ENCODE measurements at places on chromosomes 6 and 20.

GRCh38 chr6:158457131-158457530, 102.8 kb upstream of the TMEM181 start:
- DNase-seq, result no peak

- DNase-seq, result no peak
Measured at GRCh38 chr6:121879149-121879548, 443.7 kb downstream of the GJA1 start.

DNA sequence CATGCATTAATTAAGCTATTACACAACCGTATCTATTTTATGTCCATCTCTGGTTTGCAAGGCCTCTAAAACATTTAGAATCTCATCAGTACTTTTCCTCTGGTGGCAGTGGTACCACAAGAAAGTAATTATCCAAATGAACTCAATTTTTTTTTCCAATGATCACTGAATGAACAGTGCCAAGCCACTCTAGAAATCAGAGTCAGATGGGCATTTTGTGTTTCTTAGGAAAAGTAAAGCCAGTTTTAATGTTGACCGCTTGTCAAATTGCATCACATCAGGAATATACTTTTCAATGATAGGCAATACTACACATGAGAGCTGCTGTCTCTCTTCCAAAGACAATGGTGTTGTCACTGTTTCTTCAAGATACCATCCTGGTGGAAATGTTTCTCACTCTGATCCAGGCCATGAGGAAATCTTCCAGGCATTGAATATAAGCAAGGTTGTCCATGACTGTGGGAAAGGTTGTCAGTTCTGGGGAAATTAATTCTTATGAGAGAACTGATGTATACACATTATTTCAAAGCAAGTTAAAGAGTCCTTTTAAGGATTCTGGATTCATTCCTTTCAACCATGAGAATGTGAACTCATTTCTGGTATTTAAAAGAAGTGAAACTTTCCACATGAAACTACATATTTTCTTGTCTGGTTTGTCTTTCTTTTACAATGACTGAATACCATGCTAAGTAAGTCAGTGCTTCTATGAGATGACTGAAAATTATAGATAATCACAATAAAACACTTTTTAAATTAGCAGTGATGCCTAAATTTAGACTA, 108.8 kb upstream of the TCF21 start:
- DNase-seq, result no peak

DNA sequence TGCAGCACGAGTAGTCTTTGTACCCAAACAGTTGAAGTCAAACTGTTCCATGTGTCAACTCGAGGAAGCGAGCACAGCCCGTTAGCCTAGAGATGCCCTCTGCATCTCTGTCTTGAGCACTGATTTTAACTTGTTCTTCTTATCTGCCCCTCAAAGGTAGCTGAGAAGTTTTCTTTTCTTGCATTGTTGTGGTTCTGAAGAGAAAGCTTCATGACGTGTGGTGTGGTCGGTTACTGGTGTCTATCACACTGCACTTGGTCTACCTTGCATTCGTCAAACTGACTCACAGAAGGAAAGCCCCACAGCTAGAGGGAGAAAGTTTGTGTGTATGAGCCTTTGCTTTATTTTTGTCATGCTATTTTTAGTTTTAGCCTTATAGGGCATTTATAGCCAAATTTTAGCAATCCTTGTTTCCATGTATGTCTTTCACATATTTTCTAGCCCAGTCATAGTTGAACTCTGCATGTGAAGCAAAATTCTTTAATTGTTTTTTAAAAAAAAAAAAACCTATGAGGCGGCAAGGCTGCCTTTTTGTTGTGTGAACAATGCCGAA, 115.1 kb downstream of the JAG1 start:
- DNase-seq, result peak; percentile 96

DNA sequence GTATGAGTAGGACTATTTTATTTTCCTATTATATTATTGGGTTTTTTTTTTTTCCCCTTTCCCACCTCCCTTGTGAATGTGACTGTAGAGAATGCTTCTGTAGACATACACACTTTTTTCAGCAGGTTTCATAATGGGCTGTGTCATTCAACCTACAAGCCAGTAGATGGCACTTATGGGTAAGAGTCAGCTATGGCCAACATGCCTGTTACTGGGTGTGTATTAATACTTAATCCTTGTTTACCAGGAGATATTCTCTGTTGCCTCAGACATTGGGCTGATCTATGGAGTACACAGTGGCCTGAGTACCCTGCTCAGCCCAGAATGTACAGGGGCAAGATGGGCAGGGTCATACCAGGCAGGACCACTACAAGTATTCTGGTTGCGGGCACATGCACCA, 382.5 kb downstream of the EPHA7 start:
- no peak for DNase-seq

GRCh38 chr20:8074931-8075330, 55.4 kb upstream of the TMX4 start:
- DNase-seq, result no peak

- DNase-seq, result peak; percentile 72
Measured at GRCh38 chr6:16337295-16337975, 99.0 kb downstream of the GMPR start.

DNA sequence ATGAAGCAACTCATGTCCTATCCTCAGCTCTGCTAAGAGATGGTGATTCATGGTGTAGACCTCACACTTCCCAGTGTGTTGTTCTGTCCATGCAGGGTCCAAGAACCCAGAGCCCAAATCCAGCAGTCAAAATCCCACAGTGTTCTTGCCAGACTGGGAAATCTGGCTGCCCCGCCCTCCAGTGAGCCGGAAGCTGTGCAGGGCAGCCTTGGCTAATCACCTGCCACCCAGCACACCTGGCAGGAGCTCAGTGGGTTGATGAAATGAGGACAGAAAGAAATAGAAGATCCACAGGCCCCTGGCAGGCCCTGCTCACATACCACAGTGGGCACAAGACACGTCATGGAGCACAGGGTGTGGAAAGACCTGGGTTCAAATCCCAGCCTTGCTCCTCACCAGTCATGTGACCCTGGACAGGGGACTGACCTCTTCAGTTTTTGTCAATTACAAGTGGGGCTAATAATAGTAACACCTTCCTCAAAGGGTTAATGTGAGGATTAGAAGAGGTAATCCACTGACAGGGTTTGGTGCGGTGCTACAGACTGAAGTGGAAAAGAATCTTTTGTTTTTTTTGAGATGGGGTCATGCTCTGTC, 13.6 kb upstream of the GUCA1A start:
- no peak for DNase-seq
